ENCODE measurements at places on chromosomes 16 and 17.

DNA sequence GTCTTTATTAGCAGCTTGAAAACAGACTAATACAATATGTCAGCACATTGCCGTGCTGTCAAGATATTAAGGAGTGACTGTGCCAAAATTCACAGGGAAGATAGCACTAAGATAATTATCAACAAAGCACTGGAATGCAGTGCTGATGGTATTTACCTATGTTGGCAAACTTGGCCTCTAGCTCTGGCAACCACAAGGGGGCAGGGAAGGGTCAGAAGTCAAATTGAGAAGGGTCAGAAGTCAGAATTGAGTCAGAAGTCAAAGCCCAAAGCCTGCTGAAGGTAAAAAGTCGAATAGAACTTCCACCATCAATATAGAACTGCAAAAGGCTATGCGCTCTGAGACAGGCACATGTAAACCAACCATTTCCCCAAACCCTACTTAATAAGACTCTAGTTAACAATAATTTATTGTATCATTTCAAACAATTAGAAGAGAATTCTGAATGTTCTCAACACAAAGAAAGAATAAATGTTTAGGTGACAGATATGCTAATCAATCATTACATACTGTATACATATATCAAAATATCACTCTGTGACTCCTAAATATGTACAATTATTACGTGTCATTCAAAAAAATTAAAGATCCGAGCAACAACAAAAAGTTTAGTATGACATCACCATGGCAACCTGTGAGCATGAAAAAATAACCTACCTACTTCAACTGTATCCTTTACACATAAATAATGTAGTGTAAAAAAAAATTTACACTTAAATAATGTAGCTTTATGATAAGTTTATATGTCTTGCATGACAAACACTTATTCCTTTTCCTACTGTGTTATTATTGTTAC lies 916.1 kb downstream of the KCNJ2 start:
- no peak for DNase-seq

DNA sequence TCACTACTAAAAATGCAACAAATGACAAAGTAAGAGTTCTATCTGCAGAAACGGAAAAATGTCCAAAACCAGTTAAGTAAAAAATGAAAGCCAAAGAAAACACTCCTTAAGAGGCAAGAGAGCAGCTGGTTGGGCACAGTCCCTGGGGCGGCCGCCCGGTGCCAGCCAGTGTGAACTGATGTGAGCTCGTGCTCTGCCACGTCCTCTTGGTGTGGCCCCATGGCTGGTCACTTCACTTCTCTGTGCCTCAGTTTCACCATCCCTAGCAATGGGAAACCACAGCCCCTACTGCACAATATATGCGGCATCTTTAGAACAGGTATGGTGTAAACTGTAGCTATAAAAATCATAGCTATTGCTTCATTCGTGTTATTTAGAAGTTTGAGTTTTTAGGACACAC lies 21.2 kb downstream of the USP36 start:
- no peak for DNase-seq

GRCh38 chr16:7980133-7980483 lies 610.2 kb downstream of the TMEM114 start:
- no peak for DNase-seq

DNA sequence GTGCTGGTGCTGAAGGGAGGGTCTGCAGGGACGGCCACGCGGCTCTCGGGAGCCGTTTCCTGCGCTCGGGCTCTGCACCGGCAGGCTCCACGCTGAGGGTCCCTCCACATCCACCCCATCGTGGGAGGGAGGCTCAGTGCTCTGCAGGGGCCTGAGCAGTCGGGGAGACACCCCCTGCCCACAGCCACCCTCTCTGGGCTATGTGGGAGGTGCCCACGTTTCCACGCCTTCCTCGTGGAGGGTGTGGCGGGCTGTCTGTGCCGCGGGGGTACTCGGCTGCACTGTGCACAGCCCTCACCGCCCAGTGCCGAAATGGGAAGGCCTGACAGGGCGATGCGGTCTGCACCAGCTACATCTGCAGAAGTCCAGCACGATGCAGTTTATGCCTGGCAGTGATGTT lies 25.5 kb upstream of the ZNF750 start:
- DNase-seq: no peak

DNA sequence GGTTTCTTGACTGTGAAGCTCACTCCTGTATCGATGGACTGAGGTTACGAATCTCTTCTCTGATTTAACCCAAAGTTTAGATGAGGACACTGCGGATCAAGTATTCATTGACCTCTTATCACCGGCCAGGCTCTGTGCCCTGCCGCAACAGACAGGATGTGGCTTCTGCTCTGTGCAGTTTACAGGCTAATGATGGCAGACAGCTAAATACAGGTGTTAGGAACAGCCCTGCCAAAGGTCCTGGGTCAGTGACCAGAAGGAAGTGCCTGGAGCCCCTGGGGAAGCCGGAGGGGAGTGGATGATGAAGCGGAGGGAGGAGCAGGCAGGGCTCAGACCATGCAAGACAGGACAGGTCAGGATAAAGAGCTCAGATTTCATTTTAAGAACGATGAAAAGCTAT lies 44.4 kb downstream of the HAPSTR1 start:
- no peak for DNase-seq

- peak; percentile 60 for DNase-seq
Observed at GRCh38 chr16:2514333-2515179, 804 bp downstream of the ATP6V0C start.
